Dorsolateral prefrontal cortex (tissue), 122 donors: ENCODE measurements at places on chromosomes 7 and 10.

GRCh38 chr7:46047581-46047980, 126.5 kb upstream of the IGFBP3 start:
- no peak for DNase-seq

DNA sequence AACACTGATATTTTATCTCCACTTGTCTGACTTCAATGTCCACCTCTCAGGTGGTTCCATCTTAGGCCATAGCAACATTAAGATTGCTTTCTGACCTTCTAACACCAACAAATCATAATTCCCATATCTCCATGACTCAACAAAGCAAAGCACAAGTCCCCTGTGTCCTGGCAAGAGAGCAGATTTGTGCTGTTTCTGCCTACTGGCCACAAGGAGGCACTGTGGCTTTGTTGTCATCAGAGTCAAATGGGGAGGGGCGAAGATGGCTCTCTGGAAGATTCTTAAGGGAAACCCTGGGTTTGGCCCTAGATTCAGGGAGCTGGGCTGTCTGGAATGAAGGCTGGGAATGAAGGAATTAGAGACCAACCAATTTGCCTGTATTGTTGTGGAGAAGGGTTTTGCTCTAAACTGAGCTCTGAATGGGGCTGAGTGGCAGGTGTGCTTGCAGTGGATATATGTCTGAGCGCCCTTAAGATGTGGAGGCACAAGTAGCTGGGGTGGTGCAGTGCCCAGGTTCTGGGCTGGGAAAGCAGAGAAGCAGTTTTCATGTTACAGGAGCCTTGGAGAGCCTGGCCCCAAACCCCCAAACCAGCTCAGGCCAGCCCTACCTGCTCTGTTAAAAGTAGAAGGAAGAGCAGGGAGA, 154.8 kb upstream of the PRSS58 start:
- DNase-seq: no peak

GRCh38 chr7:92644406-92645113, 54.4 kb upstream of the FAM133B start:
- DNase-seq: peak; percentile 77

- DNase-seq: no peak
Measured at GRCh38 chr7:120615703-120616102, 242.2 kb downstream of the TSPAN12 start.

GRCh38 chr10:105691811-105692210, 1050.7 kb downstream of the SORCS3 start:
- DNase-seq: no peak

DNA sequence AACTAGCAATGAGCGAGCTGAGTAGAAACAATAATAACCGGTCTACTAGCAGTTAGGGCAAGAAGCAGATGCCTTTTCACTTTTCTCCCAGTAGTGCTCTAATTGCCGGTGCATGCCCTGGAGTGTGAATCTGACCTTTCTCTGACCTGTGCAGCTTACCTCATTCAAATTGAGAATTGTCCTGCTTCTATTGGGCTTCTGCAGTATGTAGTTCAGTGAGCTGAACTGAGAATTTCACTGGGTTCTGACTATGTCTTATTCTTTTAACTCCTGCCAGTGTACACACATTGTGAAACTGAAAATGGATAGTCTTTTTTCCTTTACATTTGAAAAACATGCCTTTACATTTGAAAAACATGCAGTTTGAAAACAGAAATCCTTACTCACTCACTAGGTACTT, 157.9 kb upstream of the GRM3 start:
- DNase-seq: no peak

DNA sequence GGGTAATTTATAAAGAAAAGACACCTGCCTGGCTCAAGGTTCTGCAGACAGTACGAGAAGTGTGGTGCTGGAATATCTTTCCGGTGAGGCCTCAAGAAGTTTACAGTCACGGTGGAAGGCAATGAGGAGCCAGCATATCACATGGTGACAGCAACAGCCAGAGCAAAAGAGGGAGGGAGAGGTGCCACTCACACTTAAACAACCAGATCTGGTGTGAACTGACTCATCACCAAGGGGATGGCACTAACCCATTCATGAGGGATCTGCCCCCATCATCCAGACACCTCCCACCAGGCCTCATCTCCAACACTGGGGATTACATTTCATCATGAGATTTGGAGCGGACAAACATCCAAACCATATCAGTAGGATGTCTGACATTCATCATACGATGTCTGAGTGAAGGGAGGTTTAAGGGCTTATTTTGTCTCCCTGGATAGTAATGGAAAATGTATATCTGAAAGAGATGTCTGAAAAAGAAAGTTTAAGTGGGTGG, 23.5 kb upstream of the KBTBD2 start:
- DNase-seq: no peak

GRCh38 chr10:266974-267425, 131.7 kb downstream of the ZMYND11 start:
- no peak for DNase-seq

DNA sequence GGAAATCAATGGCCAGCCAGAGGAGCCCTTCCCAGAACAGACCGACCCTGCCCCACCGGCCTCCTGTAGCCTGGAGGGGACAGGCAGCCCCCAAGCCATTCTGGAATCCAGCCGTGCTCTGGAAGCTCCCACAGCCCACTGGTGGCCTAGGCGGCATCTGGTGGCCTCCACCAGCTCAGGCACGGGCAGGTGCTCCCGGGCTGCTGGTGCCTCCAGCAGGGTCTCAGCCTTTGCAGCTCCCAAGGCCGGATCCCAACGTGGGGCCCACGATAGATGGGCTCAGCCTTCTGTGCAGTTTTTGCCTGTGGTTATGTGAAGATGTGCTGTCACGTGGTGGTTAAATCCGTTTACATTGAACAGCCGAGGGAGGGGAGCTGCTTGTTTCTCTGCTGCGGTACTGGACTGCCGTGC, 44.4 kb downstream of the JAKMIP3 start:
- DNase-seq: peak; percentile 28

DNA sequence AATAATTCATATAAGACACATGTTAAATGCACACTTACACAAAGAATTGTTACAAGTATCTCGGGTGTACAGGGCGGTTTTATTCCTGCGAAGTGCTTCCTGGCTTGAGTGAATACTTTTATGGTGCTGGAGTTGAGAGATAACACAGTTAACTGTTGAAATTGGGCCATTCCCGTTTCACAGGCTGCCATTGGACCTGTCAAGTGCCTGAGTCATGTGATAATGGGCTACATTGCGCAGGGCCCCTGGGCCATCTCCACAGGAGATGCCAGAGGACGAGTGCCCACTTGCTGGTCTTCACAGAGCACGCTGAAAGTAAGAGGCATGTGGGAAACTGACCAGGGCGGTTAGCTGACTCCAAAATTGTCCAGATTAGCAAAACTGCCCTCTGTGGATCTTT, 4.8 kb downstream of the FBH1 start:
- no peak for DNase-seq

GRCh38 chr7:84612981-84613681, 418.5 kb upstream of the SEMA3A start:
- no peak for DNase-seq

DNA sequence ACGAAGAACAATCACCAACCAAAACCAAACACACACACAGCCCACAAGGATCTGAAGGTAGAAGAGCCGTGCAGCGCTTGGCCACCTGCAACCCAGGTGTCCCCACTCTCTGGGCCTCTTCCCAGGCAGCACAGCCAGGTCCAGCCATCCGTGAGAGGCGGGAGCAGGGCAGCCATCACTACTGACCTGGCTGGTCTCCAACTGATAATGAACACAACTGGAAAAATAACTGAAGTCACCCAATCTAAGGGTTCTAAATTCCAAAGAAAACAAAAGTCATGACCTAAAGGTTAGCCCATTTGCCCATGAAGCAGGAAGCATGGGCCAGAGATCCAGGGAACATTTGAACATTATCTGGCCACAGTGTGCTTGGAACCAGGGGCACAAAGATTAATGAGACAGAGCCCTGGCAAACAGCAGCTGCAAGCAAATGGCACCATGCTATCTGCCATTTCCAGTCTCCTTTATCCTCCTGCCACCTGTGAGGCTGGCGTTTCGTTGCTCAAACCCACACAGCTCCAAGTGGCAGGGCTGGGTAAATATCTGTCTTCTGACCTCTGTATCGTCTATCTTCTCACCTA, 207.9 kb downstream of the TNS3 start:
- DNase-seq: peak; percentile 20

DNA sequence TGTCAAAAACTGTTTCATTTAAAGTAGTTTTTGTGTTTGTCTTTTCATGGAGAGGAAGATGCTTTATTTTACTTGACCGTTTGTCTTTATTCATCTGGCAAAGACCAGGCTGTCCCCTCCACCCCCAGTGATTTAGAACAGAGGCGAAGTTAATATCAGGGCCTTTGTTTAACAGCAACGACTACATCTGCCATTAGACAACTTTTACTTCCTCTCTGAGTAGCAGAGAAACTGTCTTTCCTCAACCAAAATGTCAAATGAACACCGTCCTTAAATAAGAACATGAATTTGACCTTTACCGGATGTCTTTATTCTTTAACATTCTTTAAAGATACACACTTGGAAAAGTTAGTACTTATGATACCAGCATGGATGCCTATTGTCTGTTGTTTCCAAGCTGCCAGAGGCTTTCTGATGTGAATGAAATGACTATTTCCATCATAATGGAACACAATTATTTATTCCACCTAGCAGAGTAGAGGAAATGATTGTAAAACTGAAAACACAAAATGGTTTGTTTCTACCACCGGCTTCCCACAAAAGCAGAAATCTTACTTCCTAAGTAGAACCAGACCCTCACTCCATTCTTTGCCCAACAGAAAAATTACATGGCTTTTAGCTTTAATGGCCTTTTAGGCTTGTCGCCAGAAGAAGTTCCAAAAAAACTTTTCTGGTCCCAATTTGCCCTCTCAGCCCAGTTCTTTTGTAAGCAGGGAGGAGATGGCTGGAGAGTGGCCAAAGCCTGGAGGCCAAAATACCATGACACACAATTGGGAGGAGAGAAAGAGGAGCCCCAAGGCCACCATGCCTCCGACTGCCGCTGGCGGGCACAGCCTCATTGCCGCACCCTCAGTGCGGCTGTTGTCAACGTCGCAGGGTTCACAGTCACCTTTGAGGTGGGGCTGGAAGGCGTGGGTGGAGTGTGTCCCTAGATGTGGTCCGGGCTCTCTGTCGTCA, 168.5 kb downstream of the TEX36 start:
- DNase-seq: no peak

DNA sequence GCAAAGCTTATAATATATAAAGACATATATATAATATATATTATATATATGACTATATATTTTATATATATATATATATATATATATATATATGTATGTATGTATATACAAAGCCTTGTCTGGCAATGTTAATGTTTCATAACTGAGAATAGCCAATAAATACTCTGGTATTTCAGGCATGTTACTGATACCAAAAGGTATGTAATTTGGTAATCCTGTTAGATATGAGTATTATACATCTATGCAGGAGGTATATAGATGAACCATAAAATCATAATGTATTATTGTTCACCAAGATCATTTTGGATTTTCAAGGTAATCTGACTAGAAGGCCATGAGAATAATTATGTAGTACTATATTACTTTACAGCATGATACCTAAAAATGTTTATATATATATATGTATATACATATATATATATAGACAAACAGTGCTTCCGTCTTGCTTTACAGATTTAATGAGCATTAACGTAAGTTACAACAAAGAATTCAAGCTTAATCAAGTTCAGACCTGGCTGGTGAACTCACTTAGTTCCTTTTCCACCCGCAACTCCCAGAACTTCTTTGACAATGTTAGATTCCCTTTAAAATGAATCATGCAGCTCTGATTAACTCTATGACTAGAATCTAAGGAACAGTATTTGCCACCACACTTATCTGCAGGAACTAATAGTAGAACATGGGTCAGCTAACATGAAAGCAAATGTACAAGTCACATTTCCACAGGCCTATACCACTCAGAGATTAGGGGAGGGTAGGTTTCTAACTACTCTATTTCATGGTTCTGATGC, 82.7 kb downstream of the SLC25A13 start:
- DNase-seq: no peak

DNA sequence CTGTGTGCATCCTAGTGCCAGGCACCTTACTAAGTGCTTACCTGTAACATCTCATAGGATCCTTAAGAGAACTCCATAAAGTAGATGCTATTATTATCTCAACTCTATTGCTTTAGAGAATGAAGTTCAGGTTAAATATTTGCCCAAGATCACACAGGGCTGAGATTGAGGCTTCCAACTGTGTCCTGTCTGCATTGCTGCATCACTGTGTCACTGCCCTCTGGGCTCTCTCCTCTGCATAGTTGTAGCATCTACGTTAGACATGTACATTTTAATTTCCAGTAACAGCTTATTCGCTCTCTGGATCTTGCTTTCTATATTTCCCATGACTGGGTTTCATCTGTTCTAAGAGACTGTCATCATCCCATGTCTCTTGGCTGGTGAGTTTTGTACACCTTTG, 63.6 kb upstream of the FZD8 start:
- DNase-seq: no peak

GRCh38 chr7:120060875-120061274, 212.1 kb upstream of the KCND2 start:
- DNase-seq: no peak

DNA sequence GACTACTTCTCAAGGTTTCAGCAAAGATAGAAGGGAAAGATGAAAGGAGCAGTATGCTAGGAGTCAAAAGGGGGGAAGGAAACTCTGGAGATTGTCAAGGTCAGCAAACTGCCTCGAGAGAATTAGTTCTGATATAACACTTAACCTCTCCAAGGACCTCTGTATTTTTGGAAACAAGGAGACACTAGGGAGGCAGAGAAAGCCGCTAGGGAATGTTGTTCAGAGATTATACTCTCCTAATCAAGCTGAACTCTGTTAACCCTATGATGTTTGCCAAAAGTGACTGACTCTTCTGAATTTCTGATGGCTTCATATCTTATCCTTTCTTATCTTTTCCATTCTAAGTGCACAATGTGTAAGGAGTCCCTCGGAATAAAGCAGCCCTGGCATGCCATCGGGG, 27.1 kb downstream of the CREM start:
- no peak for DNase-seq

DNA sequence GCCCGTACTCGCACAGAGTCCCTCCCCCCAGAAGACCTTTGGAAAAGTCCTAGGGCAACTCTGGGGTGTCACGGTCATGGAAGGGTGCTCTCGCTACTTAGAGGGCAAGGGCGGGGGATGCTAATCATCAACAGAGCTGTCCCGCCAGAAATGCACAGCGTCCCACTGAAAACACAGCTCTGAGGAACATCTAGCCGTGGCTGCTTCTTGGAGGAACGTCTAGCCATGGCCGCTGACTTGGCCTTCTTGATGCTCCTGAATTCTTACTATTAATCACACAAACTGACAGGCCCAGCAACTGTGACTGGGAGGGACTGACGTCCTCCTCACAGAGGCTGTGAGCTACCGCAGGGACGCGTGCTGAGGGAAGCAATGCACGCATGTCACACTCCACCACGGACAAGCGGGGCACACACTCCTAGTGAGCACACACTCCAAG, 1.7 kb downstream of the TUBGCP2 start:
- DNase-seq: no peak

DNA sequence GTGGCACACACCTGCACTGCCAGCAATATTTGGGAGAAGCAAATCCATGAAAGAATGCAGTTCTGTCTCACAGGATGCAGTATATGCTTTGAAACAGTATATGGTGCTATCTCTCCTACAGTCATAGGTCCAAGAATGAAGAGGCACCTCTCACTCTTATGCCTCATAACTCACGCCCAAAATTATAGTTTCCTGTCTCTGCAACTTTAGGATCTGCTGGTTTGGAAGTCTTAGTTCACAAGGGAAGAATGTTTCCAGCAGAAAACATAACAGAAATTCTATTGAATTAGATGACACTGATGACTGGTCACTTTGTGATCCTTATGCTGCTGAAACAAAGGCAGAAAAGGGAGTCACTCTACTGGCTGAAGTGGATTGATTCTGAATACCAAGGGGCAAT, 5.7 kb downstream of the C10orf67 start:
- DNase-seq: no peak
